ENCODE measurements at places on chromosomes 4 and X.
A peak's percentile ranks its signal among the peaks of the same experiment; 100 is the strongest.

DNA sequence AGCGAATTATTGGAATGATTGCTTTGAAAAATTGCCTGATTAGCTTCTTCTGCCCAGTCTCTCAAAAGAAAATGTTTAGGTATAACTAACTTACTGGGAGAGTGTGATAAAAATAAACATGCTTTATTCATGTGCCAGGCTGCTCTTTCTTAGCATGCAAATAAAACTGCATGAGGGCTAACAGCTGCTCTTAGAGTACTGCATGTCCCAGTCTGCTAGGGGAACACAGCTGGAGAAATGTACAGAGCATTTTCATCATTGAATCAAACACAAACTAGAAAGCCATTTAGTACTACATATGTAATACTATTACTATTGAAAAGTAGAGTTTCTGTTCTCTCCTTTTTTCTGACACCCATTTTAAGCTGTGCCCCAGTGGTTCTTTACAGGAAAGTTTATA is 726.0 kb downstream of the GRID2 start:
- no peak for DNase-seq

- DNase-seq, result no peak
Observed at GRCh38 chr4:86247320-86247719, 112.5 kb downstream of the MAPK10 start.

- no peak for DNase-seq
Observed at GRCh38 chr4:86338521-86338920, 21.3 kb downstream of the MAPK10 start.

DNA sequence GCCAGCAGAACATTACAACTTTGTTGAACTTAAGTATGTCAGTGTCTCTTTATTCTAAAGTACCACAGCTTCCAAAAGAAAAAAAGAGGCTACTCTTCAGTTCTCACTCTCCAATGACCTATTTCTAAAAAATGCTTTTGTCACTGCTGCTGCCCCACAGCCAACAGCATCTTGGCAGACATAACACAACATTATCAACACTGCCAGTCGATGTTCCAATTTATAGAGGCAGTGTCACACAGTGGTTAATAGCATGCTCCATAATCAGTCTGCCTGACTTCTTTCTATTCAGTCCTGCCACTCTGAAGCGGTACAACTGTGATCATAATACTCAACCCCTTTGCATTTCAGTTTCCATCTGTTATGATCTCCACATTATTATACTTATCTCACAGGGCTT is 69.2 kb downstream of the PLS3 start:
- DNase-seq, result no peak

DNA sequence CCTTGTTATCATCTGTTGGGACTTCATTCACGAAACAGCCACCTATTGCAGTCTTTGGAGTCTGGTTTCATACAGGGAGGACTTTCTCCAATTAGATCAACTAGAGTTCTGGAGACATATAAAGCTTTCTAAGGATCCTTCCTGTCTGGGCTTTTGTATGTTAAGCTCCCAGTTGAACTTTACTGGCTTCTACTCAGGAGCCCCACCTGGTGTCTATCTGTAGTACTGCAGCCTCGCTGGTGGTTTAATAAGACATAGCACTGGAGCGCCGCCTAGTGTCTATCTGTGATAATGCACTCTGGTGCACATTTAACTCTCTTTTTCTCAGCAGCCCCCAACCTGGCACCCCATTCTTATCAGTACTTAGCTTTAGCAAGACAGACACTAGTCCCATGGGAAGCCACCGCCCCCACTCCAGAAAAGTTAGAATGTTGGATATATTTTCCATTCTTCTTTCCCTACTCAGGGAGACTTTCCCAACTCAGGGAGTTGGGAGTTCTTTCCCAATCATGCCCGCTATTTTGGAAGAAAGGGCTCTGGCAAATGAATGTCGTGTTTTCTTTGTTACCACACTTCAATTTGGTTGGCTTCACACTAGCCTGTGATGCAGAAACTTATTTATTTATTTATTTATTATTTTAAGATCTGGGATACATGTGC is 36.9 kb upstream of the SYTL4 start:
- peak; percentile 69 for DNase-seq

DNA sequence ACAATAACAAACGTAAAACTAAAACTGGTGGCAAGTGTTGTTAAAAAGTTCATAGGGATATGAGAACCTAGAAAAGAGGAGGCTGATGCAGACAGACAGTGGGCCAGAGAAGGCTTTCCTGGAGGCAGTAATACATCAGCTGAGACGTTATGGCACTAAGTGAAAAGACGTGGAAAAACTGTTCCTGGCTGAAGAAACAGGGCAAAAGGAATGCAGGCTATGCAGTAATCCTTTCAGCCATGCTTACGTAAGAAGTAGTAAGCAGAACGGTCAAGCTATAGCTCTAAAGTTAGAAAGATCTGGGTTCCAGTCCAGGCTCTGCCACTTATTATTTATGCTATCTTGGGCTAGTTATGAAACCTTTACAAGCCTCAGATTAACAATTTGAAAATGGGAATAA is 6.4 kb downstream of the LAMTOR3 start:
- no peak for DNase-seq

GRCh38 chrX:78839711-78840110 is 92.2 kb downstream of the LPAR4 start:
- no peak for DNase-seq

DNA sequence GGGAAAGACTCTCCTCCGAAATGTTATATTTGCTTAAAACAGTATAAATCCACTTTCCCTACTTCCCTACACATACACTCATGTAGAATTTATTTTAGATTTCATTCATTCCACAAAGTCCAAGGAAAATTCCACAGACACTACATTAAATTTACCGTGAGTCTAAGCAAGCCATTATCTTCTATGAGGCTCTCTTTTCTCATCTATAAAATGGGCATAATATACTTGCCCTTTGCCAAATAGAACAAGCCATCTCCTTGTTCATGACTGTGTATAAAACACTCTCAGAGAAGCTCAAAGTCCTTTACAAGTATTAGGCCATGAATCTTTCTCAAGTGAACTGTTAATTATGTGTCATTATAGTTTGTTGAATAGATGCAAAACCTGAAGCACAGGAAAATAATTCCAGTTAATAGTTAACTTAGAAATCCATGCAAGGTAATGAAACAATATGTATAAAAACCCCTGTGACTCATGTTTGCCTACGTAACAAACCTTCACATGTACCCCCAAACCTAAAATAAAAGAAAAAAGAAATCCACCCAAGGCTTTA is 10.7 kb downstream of the TEC start:
- no peak for DNase-seq

DNA sequence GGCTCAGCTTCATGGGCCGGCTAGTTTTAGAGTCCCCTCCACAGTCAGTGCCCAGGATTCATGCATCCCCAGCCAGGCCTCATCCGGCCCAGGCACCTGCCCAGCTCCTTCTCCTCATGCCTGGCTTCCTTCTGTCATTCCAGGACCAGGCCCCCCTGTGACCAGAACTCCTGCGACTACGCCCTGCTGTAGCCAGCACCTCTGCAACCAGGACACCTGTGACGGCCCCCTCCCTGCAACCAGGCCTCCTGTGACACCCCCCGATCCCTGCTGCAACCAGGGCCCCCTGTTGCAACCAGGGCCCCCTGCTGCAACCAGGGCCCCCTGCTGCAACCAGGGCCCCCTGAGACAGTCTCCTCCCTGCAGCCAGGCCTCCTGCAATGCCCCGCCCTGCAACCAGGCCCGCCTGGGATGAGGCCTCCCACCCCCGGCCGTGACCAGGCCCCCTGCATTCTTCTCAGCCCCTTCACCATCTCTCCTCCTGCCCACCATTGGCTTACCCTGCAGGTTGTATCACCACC is 46.8 kb downstream of the HTRA3 start:
- no peak for DNase-seq

DNA sequence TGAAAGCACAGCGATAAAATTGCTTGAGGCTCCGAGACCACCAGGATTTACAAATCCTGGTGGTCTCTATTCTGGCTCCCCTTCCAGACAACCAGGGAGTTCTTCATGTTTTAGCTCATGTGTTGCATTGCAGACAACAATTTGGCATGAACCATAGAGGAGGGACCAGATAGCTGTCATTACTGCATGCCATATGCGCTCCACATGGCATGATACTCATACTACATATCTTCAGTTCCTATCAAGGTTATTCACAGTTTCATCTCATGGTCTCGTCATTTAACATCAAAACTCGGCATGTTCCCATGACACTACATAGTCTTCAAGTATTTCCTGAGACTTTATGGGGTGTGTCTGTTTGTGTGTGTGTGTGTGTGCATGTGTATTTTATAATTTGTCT is 220.3 kb downstream of the OR13H1 start:
- no peak for DNase-seq

GRCh38 chr4:48858130-48858529 is 27.2 kb downstream of the OCIAD1 start:
- no peak for DNase-seq

GRCh38 chr4:111610681-111611080 is 534.6 kb upstream of the FAM241A start:
- no peak for DNase-seq

DNA sequence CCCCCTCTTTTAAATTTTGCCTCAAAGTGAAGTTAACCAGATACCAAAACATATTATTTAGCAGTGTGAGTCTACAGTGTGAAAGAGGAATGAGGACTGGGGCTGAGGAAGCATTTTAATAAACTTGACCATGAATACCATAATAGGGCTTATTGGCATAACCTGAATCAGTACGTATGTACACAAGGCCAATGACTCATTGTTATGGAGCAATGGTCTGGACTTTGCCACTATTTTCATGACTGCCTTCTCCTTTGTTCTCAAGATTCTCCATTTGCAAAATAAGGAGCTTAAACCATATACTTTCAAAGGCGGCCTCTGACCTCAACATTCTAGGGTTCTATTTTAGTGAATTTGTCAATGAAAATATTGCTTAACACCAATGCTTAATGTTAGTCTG is 102.8 kb upstream of the OR13H1 start:
- DNase-seq, result no peak

DNA sequence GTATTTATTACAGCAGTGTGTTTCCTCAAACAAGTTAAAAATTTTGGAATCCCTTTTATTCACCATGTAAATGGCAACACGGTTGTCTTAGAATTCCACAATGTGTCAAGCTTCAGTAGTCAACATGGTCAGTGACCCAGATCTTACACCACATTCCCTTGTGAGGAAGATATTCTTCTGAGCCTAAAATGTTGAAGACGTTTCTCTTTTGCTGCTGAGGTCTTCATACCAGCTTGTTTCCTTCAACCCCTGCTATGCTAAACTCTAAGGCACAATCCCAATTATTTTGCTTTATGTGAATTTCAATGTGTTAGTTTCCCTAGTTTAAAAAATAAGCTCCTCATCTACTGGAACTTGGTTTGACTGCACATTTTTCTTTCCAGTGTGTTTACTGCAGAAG is 17.6 kb upstream of the LDB2 start:
- DNase-seq, result no peak

DNA sequence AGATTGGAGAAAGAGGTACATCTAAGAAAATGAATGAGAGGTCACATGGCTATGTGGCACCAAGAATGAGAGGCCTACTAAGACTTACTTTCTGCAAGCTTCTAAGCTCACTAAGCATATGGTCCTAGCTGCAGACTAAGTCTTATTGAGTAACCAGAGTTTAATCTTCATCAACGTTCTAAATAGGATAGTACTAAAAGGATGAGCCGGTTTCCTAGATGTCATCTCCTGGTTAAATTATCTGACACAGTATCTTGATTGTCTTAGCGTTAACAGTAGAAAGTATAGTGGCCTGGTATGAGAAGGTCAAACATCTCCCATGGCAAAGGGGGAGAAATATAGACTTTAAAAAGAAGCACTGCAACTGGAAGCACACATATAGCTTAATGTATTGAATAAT is 448.1 kb downstream of the PDGFC start:
- no peak for DNase-seq

- no peak for DNase-seq
Observed at GRCh38 chr4:30757357-30757756, 37.2 kb downstream of the PCDH7 start.

GRCh38 chrX:132953354-132953753 is 5.1 kb downstream of the HS6ST2 start:
- DNase-seq, result no peak

- DNase-seq, result no peak
Observed at GRCh38 chrX:105150557-105150956, 69.9 kb downstream of the TEX13A start.

All from stimulated activated CD8-positive, alpha-beta memory T cell treated with anti-CD3 and anti-CD28 coated beads, Interleukin-2, amount 100 ng/mL, for 1 hour (primary cell).